ENCODE measurements at places on chromosomes 4 and X.
A peak's percentile ranks its signal among the peaks of the same experiment; 100 is the strongest.

DNA sequence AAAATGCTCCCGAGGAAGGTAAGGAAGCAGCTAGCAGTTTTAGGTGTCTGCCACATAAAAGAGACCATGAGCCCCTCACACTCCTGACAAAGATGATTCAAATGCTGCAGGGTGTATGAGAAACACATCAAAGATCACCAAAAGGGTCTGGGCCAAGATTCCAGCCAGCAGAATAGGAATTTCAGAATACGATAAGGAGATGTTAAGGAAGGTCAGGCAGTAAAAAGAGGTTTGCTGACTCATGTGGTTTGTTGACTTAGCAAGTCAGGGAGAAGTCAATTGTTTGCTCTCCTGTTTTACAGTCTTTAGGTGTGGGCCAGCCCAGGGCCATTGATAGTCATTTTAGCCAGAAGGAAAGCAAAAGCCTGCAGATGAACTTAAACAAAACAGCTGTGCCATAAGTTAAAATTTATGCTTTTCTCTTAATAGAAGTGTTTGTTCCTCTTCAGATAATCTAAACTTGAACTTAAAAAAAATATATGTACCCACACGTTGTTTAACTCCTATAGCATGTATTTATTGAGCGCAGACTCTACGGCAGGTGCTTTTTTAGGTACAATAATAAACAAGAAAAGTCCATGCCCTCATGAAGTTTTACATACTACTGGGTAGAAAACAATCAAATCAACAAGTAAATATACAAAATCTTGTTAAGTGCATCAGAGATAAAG, 115.6 kb downstream of the CAMK2D start:
- no peak overlapping the region for H3K4me3 ChIP-seq
- H3K27ac ChIP-seq: no peak overlapping the region
- H3K27me3 ChIP-seq: no peaks in the 10 kb centered on the region
- no peak for DNase-seq

DNA sequence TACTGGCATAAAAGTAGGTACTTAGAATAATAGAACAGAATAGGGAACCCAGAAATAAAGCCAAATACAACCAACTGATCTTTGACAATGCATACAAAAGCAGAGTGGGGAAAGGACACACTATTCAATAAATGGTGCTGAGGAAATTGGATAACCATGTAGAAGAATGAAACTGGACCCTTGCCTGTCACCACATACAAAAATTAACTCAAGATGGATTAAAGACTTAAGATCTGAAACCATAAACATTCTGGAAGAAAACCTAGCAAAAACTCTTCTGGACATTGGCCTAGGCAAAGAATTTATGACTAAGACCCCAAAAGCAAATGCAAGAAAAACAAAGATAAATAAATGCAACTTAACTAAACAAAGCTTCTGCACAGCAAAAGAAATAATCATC, 45.6 kb downstream of the ARFIP1 start:
- H3K36me3 ChIP-seq: no peaks in the 10 kb centered on the region
- H3K4me1 ChIP-seq: no peaks in the 10 kb centered on the region
- no peaks in the 10 kb centered on the region for H3K27me3 ChIP-seq
- no peak overlapping the region for H3K4me3 ChIP-seq

GRCh38 chr4:27009539-27009938, 148.9 kb downstream of the STIM2 start:
- peaks cover 7% of the 10 kb centered on the region for H3K36me3 ChIP-seq
- no peak overlapping the region for H3K27ac ChIP-seq
- H3K4me1 ChIP-seq: no peaks in the 10 kb centered on the region

DNA sequence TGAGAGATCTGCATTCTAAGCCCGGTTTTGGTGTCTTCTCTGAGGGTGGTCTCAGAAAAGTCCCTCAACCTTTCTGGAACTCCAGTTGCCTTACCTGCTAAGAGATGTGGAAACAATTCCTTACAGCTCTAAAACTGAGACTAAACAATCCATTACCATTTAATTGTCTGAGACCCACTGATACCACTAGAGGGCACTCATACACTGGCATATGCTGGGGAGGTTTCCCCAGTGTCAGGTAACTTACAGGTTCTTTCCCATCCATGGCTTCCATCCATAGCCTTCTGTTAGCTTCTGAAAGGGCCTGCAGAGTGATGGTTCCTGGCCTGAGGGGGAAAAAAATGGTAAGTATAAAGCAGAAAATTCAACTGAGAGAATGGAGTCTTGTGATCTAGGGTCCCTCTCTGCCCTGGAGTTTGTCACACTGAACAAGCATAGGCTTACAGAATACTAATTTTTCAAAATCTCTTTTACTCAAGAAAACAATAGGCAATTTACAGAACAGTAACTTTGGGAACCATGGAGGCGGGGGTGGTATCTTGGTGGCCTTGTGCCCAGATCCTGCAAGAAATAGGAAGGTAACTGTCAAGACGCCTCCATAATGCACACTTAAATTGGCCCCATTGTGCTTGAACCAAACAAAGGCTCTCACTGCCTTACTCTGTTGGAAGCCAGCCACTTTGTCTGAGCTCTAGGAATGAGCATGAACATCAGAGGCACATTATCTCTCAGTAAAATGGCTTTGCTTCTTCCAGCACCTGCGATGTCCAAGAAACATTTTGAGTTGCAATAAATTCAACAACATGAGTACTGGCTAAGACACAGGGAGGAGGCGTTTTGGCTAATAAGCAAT, 236.1 kb downstream of the OPHN1 start:
- H3K36me3 ChIP-seq: no peaks in the 10 kb centered on the region
- H3K4me3 ChIP-seq: no peak overlapping the region
- DNase-seq: peak; percentile 18
- no peaks in the 10 kb centered on the region for H3K27me3 ChIP-seq
- no peak overlapping the region for H3K27ac ChIP-seq

- H3K27ac ChIP-seq: no peak overlapping the region
- DNase-seq: no peak
- H3K4me1 ChIP-seq: no peaks in the 10 kb centered on the region
- H3K27me3 ChIP-seq: no peaks in the 10 kb centered on the region
- H3K4me3 ChIP-seq: no peak overlapping the region
These were observed 58.0 kb upstream of the CHRDL1 start for GRCh38 chrX:110853610-110854009.

DNA sequence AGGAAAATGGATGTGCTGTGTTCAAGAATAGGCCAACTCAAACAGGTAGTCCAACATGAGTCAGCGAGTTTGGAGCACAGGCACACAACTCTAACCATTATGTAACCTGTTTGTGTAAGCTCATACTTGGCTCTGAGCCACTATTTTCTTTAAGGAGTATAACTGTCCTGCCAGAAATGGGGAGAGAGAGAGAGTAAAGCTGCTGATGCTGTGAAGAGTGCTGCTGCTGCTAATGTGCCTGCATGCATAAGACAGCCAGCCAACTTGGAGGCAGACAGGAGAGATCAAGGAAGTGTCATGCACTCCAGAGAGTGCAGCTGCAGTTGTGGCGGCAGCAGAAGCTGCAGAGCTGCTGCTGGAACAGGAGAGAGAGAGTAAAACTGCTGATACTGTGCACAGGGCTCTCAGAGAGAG, 11.7 kb upstream of the STATH start:
- H3K36me3 ChIP-seq: no peaks in the 10 kb centered on the region
- no peak for DNase-seq
- H3K27ac ChIP-seq: no peak overlapping the region
- no peaks in the 10 kb centered on the region for H3K4me1 ChIP-seq
- H3K4me3 ChIP-seq: no peak overlapping the region
- H3K27me3 ChIP-seq: no peaks in the 10 kb centered on the region

- H3K4me1 ChIP-seq: no peaks in the 10 kb centered on the region
- H3K4me3 ChIP-seq: no peak overlapping the region
- no peak overlapping the region for H3K27ac ChIP-seq
- no peaks in the 10 kb centered on the region for H3K36me3 ChIP-seq
These were observed 156.6 kb downstream of the DCTD start for GRCh38 chr4:182760551-182761043.

GRCh38 chr4:122584519-122584918, 36.3 kb downstream of the IL21 start:
- H3K36me3 ChIP-seq: no peaks in the 10 kb centered on the region
- H3K27me3 ChIP-seq: no peaks in the 10 kb centered on the region
- no peak for DNase-seq
- peaks cover 4% of the 10 kb centered on the region for H3K4me1 ChIP-seq
- H3K4me3 ChIP-seq: no peak overlapping the region

DNA sequence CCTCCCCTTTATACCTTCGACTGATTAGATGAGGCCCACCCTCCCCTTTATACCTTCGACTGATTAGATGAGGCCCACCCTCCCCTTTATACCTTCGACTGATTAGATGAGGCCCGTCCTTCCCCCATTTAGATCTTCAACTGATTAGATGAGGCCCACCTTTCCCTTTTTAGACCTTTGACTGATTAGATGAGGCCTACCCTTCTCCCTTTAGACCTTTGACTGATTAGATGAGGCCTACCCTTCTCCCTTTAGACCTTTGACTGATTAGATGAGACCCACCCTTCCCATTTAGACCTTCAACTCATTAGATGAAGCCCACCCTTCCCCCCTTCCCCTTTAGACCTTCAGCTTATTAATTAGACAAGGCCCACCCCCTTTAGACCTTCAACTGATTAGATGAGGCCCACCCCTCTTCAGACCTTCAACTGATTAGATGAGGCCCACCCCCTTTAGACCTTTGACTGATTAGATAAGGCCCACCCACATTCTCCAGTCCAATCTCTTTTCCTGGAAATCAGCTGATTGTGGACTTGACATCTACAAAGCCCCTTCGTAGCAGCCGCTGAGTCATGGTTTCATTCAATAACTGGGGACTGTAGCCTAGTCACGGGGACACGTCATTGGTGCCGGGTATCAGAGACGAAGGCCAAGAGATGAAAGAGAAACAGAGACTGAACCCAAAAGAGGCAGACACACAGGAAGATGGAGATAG, 28.8 kb upstream of the IL3RA start:
- H3K36me3 ChIP-seq: no peaks in the 10 kb centered on the region
- H3K27me3 ChIP-seq: no peaks in the 10 kb centered on the region
- no peaks in the 10 kb centered on the region for H3K4me1 ChIP-seq
- no peak overlapping the region for H3K4me3 ChIP-seq

DNA sequence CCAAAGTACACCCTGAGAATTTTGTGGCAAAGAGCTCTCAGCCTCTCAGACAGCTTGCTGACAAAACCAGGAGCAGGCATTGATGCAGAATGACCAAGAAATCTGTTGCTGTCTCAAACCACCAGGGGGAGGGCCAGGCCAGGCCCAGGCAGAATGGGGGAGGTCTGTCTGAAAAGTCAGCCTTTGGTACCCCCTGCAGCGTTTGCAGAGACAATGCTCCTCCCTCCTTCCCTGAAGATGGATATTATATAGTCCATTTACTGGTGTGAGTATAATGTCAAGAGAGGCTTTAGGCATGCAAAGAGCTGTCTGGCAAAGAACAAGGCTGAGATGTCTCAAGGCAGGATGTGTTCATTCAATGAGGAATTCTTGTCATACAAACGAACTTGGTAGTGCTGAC, 52.9 kb upstream of the TRPC5OS start:
- no peak for DNase-seq
- no peaks in the 10 kb centered on the region for H3K27me3 ChIP-seq
- no peaks in the 10 kb centered on the region for H3K36me3 ChIP-seq
- no peak overlapping the region for H3K4me3 ChIP-seq

- no peak for DNase-seq
- H3K27me3 ChIP-seq: no peaks in the 10 kb centered on the region
- H3K27ac ChIP-seq: no peak overlapping the region
- no peaks in the 10 kb centered on the region for H3K4me1 ChIP-seq
- no peak overlapping the region for H3K4me3 ChIP-seq
These were observed 44.5 kb downstream of the GATB start for GRCh38 chr4:151716324-151716723.

- H3K4me3 ChIP-seq: no peak overlapping the region
- no peak overlapping the region for H3K27ac ChIP-seq
- DNase-seq: no peak
- H3K4me1 ChIP-seq: no peaks in the 10 kb centered on the region
These were observed 63.5 kb upstream of the WDR17 start for GRCh38 chr4:176002007-176002613.

- no peaks in the 10 kb centered on the region for H3K4me1 ChIP-seq
- H3K27ac ChIP-seq: no peak overlapping the region
- H3K36me3 ChIP-seq: no peaks in the 10 kb centered on the region
- DNase-seq: no peak
- no peaks in the 10 kb centered on the region for H3K27me3 ChIP-seq
- H3K4me3 ChIP-seq: no peak overlapping the region
These were observed 28.5 kb upstream of the PRRG1 start for GRCh38 chrX:37320541-37321203.

DNA sequence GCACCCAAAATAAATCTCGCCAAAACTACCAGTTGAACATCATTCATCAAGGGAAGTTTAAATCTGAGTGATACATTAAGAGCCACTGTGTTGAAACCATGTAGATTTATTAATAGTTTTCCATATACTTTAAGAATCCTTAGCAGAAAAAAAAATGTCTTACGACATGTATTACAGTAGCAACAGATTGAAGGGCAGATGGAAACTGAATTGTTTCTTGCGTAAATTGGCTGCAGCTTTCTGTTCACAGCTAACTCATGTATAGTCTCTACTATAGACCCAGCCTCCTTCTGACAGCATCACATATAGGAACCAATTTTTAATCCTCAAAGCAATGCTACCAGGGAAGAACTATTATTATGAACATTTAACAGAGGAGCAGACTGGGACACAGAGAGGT, 195.2 kb upstream of the PUDP start:
- H3K27ac ChIP-seq: no peak overlapping the region
- no peaks in the 10 kb centered on the region for H3K27me3 ChIP-seq
- H3K4me1 ChIP-seq: no peaks in the 10 kb centered on the region
- no peak overlapping the region for H3K4me3 ChIP-seq
- H3K36me3 ChIP-seq: no peaks in the 10 kb centered on the region

DNA sequence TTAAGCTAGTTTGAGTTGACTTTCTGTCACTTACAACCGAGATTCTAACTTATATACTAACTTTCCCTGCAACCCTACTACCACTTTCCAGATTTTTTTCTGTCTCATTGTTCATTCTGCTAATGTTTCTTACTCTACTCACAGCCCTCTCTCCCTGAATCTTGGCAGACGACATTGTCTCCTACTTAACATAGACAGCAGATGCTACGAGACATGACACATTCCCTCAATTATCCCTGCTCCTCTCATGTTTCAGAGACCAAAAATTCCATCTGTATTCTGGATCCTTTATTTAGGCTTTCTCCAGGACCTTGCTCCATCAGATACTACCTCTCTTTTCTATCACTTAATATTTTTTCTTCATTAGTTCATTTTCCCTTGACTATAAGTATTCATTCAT, 379.1 kb upstream of the TEX13C start:
- H3K36me3 ChIP-seq: no peaks in the 10 kb centered on the region
- no peaks in the 10 kb centered on the region for H3K4me1 ChIP-seq
- no peaks in the 10 kb centered on the region for H3K27me3 ChIP-seq

DNA sequence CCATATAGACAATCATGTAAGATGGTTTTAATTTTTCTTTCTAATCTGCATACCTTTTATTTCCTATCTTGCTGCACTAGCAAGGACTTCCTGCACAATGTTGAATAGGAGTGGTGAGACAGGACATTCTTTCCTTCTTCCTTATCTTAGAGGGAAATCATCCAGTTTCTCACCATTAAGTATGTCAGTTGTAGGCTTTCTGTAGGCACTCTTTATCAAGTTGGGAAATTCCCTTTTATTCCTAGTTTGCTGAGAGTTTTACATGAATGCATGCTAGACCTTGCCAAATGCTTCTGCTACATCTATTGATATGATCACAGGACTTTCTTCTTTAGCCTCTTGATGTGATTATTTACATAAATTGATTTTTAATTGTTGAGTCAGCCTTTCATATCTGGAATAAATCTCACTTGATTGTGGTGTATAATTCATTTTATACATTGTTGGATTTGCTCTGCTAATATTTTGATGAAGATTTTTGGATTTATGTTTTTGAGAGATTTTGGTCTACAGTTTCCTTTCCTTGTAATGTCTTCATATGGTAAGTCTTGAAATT, 23.8 kb downstream of the RNF175 start:
- DNase-seq: no peak
- no peaks in the 10 kb centered on the region for H3K36me3 ChIP-seq
- H3K27me3 ChIP-seq: no peaks in the 10 kb centered on the region

Data from naive thymus-derived CD4-positive, alpha-beta T cell (primary cell).